Right ventricle myocardium superior (tissue), 1 donor: ENCODE measurements at places on chromosomes 4 and X.

GRCh38 chr4:181601103-181601502 lies 642.1 kb upstream of the TENM3 start:
- no peak for DNase-seq

DNA sequence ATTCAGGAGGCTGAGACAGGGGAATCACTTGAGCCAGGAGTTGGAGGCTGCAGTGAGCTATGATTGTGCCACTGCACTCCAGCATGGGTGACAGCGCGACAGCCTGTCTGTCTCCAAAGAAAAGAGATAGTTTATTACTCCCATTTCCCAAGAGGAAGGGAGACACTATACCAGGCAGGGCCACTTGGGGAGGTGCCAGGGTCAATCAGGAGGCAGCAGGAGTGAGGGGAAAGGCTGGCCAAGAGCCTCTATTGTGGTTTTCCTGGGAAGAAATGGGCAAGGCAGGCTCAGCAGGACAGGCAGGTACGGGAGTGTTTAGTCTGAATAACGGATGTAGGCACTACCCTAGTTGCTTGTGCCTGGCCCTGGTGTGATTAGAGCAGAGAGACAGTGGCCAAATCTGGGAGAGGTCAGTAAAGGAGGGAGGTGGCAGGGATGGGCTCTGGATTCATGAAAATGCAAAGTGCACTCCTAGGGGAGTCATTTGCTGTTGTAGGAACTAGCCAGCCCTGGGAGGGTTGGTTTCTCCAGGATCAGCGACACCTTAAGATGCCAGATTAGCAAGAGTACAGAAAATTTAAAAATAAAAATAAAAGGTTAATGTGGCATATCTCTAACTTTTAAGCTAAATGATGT lies 20.2 kb upstream of the CDKN2AIP start:
- no peak for DNase-seq

- no peak for DNase-seq
Measured at GRCh38 chr4:83947830-83948193, 411.9 kb downstream of the GPAT3 start.

DNA sequence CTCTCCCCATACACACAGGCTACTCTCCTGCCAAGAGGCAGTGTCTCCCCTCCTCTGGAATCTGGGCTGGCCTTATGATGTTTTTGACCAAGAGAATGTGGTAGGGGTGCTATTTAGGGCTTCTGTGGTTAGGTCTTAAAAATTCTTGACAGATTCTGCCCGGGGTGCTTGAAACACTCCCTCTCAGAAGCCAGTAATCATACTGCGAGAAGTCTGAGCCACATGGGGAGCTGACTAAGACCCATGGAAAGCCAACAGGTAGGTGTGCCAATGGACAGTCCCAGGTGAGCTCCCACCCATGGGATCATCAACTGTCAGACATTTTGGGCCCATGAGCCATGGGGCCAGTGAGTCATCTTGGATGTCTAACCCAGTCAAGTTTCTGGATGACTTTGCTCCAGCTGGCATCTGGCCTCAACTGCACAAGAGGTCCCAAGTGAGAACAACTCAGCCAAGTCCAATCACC lies 315.7 kb downstream of the FBXW7 start:
- no peak for DNase-seq

DNA sequence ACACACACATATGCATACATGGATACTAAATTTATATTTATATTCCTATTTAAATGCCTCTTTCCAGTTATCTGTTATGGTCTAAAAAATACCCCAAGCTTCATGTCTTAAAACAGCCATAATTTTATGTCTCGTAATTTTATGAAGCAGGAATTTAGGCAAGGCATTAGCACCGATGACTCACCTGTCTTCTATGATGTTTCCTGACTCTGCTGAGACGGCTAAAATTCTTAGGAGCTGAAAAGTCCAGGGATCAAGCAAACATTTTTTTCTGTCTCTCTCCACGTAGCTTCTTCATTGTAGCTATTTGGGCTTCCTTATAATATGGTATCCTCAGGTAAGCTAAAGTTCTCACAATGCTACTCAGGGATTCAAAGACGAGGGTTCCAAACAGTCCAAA lies 930.3 kb downstream of the STIM2 start:
- DNase-seq = no peak

- peak; percentile 53 for DNase-seq
Measured at GRCh38 chr4:126269106-126269505, 954.4 kb downstream of the FAT4 start.

DNA sequence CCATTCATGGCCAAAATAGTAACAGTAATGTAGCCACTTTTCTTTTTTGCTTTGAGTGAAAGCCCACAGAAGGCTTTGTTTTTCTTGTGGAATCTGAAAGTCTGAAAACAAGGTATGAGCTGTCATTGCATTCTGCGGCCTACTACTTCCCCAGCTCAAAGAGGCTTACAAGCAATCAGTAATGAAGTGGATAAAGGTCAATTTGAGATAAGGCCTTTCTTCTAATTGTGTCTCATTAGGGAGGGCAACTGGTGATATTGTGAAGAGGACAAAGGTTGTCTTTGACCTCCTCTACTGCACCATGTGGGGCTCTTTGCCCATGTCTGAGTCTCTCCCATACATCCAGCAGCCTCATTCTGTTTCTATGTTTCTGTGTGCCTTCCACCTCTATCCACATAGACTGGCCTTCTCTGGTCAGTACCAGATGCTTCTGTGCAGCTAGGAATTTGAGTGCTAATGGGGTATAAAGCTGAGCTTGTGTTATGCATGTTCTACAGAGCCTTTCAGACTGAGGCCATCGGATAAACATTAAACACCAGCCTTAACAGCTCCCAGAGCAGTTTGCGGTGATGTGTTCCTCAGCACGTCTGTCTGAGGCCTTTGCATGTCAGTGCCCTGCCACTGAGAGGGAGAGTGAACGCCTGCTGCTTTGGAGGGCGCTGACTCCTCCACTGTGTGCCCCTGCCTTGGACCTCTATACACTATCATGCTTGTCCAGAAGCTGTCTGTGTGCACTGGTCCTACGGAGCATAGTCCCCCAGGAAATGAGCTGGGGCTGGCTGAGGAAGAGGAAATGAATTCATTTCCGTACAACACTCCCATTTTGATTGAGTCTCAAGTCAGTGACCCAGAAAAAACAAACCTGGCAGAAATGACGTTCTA lies 80.2 kb downstream of the SH2D1A start:
- DNase-seq = no peak
